ENCODE measurements at places on chromosomes 11 and 22.

GRCh38 chr22:38353701-38354100 lies 36.5 kb upstream of the CSNK1E start:
- no peak for DNase-seq

DNA sequence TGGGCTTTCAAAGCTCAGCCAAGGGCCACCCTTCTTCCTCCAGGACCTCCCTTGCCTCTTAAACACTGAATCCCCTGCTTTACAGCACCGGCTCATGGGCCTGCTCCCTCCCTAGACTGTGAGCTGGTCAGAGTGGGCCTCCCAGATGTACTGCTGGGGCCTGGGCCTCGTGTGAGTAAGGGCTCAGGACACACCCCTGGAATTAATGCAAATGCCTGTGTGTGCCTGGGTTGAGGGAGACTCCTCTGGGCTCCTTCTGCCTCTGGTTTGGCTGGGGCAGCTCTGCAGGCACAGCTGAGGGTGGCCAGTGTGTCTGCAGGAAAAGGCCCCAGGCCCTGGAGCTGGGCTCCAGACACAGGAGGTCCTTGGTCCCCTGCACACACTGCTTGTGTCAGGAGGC lies 24.2 kb downstream of the ALX4 start:
- no peak for DNase-seq

DNA sequence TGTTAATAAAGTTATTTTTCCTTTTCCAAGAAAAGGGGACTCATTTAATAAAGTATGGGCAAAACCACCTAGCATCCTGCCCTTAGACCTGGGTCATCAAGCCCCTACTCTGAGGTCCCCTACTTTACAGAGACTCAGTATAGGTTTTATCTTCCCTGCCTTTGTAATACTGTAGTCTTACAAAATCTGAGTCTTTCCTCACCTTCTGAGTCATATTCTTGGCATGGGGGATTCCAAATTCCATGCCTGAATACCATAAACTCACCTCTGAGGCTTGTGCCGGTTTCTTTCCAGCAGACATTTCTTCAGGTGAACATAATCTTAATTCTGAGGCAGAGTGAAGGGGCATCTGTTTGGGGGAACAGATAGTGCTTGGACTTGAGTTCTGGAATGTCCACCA lies 282.5 kb downstream of the KCNA4 start:
- no peak for DNase-seq

GRCh38 chr11:95739108-95739938 lies 50.3 kb downstream of the FAM76B start:
- no peak for DNase-seq

GRCh38 chr11:47468598-47469214 lies 19.8 kb upstream of the RAPSN start:
- no peak for DNase-seq

DNA sequence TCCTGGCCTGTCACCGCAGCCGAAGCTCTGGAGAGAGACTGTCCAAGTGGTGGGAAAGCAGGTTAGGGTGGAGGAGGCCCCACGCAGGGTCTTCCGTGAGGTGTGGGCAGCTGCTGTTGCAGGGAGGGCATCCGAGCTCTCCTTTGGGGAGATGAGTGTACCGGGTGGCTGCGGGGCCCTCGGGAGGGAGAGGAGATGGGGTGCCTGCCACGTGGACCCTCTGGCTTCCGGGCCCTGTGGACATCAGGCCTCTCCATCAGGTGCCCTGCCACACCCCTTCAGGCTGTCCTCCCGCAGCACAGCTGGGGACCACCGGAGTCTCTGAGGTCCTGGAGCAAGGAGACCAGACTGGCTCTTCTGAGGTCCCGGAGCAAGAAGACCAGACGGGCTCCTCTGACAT lies 1.7 kb downstream of the PTDSS2 start:
- no peak for DNase-seq

DNA sequence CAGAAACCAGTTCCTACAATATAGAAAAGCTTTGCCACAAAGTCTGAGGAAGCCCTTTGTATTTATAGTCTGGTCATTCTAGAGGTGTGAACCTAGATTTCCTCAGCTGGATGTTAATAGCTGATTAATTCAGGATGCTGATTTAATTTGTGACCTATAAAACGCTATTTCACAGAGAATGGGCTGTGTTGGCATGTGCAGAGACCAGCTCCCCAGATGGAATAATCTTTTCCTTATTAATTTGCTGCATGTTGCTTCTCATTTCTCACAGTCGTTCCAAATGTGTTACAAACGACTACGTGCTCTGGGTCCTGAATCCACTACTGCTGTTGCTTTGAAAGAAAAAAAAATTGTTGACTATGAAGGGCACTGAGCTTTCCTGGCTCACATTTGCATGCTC lies 49.3 kb downstream of the BDNF start:
- DNase-seq = no peak

DNA sequence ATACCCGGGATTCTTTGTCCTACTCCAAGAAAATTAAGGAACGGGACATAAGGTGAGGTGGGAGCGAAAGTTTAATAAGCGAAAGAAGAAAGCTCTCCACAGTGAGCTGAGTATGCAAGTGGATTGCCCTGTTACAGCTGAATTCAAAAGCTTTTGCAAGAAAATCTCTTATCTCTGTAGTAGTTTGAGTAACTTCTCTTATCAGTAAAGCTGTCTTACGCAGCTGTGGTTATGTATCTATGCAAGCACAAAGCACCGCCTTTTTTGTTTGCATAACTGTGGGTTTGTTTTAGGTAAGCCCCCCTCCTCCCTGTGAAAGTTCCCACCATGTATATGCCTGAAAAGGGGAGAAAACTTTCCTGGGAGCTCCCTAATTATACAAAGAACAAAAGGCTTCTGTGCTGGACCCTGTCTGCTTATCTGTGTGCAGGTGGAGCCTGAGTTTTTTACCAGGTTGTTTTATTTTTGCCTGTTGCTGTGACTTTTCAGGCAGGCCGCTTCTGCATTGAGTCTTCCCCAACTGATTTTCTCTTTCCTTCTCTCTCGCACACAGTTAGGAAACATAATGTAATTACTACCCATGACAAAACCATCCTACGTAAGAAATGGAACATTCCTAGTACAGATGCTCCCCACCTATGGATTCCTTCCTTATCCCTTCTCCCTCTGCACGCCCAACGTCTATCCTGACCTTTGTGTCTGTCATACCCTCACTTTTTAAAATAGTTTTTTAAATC lies 837 bp upstream of the PLAAT5 start:
- no peak for DNase-seq

DNA sequence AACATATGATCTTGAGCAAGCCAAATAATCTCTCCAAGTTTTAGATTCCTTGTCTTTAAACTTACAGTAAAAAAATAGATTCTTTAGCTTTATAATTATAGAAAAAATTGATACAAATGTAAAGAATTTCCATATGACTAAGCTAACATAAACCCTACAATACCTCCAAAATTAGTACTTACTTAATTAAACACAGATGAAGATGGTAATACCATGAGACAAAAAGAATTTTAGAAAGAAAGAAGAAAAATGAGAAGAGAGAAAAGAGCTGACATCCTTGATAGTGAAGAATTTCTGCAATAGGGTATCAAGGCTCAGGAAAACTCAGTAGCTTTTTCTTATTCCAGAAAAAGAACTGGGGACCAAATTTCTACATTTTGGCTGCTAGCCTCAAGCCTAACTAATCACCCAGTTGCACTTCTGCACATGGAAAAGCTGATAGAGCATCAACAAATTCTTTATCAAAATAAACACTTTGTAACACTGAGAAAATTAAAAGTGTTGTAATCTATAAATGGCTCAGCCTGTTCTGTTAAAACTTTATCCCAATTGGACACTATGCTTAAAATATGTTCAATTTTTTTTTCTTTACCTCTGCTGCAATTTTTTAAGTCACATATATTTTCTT lies 24.7 kb upstream of the SOX6 start:
- no peak for DNase-seq

GRCh38 chr22:49999946-50000586 lies 12.5 kb downstream of the IL17REL start:
- peak; percentile 16 for DNase-seq

GRCh38 chr11:118100691-118101232 lies 14.0 kb upstream of the SMIM35 start:
- DNase-seq = no peak

- DNase-seq = no peak
Observed at GRCh38 chr11:121889931-121890330, 226.1 kb downstream of the BLID start.

DNA sequence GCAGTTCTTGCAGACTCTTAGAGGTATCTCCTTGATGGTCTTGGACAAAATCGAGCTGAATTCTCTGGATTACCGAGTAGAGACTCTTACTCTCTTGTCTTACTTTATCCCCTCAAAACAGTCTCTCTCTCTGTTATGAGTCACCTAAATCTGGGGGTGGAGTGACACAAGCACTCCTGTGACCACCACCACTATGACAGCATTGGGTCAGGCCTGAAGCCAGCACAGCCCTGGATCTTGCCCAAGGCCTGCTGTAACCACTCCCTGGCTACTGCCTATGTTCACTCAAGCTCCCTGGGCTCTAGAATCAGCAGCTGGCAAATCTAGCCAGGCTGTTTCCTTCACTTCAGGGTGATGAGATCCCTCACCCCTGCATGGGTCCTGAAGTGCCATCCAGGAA lies 662.5 kb downstream of the LUZP2 start:
- DNase-seq = no peak

- DNase-seq = no peak
Observed at GRCh38 chr11:31845331-31845730, 34.2 kb upstream of the PAX6 start.

DNA sequence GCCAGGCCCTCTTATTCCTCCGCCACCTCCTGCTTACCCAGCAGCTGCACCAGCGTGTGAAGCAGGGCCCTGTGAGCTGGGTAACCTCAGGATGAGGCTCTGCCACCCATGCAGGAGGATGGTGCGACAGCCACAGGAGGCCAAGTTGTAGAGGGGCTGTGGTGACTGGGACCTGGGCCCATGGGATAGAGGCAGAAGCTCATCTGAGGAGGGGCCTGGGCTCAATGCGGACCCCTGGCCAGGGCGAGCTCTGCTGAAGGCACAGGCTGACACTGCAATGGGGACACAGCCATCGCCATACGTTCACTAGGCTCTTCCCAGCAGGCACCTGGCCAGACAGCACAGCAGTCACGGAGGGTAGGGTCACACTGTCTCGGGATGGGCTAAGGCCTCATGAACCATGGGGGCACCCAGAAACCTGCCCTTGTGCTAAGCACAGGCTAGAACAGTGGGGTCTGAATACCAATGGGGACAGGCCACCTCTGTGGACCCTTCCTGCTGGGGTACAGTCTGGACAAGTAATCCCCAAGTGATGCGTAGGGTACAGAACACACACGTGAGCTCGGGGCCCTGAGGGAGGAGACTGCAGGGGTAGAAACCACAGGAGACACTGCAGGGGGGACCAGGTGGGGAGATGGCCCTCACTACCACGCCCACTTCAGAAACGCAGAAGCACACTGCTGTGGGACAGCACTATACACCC lies 35.3 kb downstream of the GNB1L start:
- DNase-seq = no peak

GRCh38 chr22:26559961-26560575 lies 29.9 kb downstream of the TPST2 start:
- DNase-seq = no peak

- DNase-seq = no peak
Observed at GRCh38 chr22:37509059-37509860, 10.0 kb downstream of the CARD10 start.

DNA sequence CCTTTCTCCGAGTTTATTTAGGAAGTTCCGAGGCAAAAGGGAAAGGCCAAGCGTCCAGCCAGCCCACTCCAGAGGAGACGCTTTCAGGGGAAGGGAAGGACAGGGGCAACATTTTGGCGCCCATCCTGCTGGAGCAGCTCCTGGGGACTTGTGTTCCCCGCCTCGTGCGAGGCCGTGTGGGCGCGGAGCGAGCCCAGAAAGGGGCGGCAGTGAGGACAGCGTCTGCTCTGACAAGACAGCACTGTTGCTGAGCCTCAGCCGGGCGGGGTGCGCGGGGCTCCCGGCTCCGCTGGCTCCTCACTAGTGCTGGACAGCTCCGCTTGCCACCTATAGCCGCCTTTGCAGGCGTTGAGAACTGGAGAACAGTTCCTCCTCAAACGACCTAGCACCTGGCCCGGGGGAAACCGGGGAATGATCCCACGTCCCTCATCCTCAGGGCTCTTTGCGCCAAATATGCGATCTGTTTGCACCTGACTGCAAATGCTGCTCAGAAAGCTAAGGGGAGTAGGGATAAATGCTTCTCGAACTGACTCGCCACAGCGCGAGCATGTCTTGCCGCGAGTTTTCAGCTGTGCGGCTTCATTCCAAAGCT lies 722 bp upstream of the GUCY1A2 start:
- no peak for DNase-seq

DNA sequence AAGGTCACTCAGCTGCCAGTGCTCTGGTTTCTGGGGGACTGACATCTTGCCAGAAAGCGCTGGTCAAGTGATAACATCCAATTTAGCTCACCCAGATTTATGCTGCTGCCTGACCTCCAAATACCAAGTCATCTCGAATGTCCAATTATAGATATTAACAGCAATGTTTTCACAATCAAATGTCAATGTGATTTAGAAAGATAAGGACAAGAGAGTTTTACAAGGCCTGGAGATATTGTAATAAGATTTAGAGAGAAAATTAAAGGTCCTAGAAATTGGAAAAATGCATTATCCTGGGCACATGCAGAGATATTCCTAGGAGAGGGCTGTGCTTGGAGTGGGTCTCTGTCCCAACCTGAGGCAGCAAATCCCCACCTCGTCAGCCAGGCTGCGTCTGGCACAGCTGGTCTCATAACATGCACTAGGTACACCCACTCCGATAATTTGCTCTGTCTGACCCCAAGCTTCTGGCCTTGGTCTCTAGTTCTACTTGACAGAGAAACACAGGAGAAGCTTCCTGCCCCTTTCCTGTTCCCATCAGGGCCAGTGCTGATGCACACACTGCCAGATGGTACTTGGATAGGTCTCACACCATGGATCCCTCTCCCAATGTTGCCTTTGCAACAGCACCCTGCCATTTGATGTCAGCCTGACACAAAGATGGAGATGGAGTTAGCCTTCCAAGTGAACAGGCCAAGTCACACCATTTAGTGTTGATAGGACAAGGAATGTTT lies 28.6 kb downstream of the USH1C start:
- DNase-seq = no peak

- no peak for DNase-seq
Observed at GRCh38 chr11:41897991-41898390, 438.5 kb upstream of the LRRC4C start.

DNA sequence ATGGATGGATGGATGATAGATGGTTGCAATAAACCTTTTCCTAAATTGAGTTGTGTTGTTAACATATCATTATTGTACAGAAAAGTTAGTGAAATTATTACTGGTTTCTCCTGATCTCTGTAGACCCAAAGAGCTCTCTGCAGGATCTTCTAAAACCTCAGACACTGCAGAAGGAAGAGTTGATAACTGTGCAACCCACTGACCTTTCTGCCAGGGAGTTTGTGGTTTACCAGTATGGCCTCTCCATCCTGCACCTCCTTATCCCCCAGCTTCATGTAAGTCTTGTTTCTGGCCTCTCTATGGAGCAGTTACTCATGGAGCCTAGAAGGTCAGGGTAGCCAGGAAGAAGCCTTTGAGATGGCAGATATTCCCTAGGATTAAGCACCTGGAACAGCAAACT lies 45.6 kb downstream of the BTG4 start:
- no peak for DNase-seq
